ENCODE measurements at places on chromosomes 3 and 15.

DNA sequence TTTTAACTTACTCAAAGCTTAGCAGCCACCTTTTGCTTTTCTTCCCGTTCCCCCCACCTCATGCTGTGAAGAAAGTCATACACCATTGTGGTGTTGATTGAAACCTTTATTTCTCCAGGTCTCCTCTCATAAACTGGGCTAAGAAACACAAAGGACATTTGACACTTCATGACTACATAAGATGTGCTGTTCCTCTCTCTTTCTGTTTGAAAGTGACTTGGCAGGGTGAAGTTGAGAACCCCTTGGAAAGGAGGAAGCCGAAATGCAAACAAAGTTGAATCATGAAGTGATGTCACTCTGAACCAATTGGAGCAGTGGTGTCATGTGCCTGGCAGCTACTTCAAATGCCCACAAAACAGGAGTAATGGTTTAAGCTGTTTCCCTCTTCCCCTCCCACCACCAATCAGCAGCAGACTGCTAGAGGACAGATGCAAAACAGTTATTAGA, 174.7 kb downstream of the IGF1R start:
- no peak for DNase-seq

DNA sequence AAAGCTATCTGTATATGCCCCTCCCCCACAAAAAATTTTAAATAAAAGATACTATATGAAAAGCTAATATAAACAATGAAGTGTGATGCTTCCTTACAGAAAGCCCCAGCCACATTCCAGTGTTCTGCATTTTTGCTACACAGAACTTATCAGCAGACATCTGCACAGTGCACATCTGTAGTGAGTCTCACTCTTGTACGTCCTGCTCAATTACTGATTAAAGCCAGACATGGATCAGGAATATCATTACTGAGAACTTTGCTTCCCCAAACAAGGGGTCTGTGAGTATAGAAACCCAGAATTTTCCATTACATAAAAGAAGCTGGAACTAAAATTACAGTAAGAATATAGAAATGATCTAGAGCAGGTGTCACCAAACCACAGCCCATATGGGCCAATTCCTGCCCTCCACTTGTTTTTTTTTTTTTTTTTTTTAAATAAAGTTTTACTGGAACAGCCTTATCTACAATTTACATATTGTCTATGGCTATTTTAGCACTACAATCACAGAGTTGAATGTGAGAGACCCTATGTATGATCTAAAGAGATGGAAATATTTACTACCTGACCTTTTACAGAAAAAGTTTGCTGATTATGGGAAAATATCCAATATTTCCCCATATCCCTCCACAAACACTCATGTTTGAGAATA, 45.7 kb downstream of the UBP1 start:
- DNase-seq = no peak

DNA sequence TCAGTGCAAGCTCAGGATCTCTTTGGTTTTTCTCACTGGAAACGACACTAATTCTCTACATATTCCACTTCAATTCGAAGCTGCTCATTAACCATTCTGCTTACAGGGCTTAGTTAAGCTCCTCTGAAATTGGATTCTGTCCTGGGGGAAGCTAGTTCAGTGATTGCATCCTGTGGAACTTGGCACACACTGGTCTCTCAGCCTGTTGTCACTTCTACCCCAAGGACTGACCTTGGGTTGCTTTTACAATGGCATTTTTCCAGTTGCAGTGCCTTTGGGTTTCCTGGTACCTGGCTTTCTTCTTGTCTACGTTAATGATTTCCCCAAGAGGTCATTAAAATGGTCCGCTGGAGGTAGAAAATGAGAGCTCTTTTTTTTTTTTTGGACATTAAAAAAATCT, 33.3 kb upstream of the GABRB3 start:
- DNase-seq = no peak

- no peak for DNase-seq
Observed at GRCh38 chr3:124298951-124299350, 307.0 kb upstream of the ROPN1 start.

GRCh38 chr3:43883729-43884396, 193.1 kb downstream of the ABHD5 start:
- no peak for DNase-seq

- DNase-seq = no peak
Observed at GRCh38 chr3:195160257-195160898, 110.6 kb downstream of the XXYLT1 start.

DNA sequence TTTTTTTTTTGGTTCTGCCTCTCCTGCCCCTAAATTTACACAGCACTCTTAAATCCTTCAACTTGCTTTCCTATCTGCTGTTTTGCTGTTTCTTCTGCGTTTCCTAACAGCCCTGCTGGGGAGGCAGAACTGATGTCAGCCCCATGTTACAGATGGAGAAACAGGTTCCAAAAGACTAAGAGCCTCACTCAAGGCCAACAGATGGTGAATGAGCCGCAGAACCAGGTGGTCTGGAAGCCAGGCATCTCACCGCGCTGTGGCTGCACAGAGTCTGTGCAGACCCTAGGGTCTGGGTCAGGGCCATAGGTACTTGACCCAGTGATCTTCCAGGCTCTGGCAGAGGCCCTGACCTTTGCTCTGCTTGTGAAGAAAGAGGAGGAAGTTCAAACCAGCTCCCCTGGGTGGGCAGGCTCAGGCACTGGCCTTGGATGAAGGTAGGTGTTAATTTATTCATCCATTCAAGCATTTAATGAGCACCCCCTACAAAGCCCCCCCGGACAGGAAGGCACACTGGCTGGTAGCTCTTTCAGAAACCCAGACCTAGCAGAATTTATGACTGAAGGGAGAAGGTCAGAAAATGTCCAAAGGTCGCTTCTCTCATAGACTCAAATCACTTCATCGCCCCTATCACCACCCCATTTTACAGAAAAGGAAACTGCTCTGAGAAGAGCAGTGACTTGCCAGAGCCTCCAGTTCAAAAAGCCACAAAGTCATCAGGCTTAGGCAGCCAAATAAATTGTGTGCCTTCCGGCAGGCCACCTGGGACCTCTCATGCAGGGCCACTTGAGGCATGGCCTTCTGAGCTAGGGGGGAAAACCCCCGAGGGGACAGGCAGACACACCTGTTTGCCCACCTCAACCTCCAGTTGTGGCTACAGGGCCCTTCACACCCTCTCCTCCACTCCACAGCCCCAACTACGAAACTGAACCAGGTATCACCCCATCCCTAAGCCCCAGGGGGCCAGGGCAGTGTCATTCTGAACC, 2.7 kb downstream of the CHDH start:
- DNase-seq = no peak

GRCh38 chr3:179750720-179751328, 98.0 kb downstream of the USP13 start:
- no peak for DNase-seq

GRCh38 chr15:81171286-81171685, 25.4 kb upstream of the IL16 start:
- no peak for DNase-seq

DNA sequence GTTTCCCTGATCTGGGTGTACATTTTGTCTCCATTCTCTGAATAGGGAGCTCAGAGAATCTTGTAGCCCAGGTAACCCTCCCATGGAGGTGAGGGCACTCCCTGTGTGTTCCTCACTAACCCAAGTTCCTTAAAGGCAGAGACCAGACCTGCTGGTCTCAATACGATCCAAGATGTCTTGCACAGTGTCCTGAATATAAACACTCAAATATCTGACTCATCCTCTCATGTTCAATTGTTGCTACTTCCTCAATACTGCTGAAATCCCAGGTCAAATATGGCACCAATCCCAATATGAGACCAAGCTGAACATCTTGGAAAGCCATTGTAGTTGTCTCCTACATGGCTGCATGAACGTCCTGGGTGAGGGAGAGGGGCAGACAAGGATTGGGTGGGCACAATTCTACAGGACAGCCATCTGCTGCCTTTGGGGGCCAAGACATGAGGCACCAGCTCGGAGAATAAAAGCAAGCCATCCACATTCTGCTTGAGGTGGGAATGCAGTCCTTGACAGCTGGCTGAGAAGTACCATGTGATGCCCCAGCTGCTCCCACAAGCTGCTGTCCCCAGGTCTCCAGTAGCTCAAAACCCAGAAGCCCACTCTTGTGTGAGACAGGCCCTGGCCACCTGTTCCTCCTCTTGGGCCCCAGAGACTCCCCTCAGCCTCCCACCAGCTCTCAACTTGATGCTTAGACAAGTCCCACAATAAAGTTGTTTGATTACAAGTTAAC, 18.2 kb downstream of the TBC1D2B start:
- DNase-seq = no peak

DNA sequence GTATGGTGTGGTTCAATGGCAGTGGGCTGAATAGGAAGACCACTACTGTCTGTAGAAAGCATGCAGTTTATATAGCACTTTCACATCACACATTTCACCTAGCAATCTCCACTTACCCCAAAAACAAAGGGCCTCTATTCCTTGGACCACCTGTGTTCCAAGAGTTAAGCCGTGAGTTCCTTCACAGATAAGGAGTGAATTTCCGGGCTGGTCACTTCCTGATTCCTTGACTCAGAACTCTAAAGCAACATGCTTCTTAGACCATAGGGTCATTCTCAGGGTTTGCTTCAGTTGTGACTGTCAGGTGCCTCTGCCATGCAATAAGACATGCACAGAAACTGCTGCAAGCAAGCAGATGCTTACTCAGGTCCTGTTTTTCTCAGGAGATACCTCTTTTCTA, 588.5 kb upstream of the TGFBR2 start:
- DNase-seq = no peak

DNA sequence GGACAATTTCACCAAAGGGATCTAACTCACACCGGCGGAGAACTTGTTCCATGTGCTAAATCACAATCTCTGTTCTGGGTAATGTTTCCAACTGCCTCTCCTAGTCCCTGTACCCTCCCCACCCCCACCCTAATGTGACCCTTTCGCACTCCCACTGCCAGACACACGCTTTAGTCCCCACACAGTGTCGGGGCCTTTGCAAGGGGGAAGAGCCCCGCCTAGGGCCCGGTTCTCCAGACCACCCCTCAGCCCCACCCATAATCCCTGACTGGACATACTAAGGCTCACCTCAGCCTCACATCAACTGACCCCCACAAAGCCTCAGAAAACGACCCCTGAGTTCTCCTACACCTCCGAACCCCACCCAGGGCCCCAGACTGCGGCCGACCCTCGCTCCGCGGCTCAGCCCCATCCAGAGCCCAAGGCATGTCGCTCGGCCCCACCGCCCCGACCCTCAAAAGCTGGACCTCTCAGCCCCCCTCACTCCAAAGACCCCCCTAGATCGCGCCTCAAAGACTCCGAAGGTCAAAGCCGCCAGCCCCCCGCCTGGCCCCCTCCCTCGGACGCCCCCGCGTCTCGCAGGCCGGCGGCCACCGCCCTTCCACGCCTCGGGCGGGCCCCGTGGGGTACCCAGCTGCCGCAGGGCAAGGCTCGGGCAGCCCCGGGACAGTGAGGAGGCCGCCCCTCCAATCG, 72.0 kb upstream of the MAP4 start:
- no peak for DNase-seq

- no peak for DNase-seq
Observed at GRCh38 chr3:195207731-195208130, 63.2 kb downstream of the XXYLT1 start.

- no peak for DNase-seq
Observed at GRCh38 chr15:76340803-76341365, 4.3 kb downstream of the ISL2 start.

DNA sequence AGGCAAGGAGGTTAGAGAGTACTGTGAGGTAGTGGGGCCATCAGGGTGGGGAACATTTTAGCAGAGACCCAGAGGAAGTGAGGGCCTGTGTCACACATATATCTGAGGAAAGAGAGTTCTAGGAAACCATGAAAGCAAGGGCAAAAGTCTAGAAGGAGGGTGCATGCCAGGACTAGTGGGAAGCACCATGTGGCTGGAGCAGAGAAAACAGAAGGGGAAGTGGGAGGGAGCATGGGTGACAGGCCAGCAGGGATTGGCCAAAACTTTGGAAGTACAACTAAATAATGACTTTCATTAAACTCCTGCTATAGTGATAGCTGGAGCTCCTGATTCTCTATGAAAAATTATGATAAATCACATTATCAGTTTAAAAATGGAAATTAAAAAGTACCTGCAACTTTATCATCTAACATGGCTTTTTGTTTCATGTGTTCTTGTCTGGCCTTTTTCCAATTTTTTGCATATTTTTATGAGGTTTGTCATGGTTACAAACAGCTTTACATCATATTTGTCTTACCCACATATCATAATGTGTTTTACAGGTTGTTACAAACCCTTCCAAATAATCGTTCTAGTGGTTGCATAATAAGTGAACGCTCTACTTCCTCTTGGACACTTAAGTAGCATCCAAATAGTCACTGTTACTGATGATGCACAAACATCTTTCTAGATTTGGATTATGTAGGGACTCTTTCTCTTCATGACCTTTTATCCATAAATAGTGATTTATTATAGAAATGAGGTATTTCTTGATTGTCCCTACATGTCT, 168.3 kb downstream of the NEK10 start:
- DNase-seq = no peak

DNA sequence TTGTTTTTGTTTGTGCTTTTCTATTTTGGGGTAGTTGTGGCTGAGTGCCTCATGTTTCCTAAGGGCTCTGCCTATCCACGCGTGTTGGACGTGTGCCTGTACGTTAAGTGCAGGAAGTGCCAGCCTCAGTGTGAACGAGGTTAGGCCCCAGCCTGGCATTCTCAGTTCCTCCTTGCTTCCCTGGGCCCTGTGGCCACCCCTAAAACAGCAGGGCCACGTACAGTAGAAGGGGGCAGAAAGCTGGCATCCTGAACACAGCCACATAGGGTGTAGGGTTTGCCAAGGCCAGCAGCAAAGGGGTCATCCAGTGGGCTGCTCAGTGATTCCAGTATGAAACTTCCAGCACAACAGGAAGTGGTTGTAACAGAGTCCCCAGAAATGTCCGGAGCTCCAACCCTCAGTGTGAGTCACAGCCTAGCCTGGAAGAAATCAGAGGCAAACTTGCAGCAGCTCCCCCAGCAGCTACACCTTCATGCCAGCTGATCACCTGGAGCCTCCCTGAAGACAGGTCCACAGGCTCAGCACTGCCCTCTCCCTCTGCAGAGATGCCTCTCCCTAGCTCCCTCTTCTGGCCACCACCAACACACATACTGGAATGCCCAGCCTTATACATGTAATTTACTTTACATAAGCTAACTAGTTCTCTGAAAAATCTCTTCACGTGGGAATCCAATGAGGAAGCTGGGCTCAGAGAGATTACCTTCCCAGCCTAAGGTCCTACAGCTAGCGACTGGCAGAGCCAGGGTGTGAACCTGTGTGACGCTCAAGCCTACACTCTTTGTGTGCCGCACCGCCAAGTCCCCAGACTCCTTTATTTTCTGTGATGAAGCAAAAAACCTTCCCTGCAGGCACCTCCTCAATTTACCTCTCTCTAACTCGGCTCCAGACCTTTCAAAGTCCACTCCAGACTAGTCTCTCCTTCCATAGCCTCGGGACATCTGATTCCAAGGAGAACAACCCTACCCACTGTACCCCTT, 26.6 kb downstream of the ILDR1 start:
- no peak for DNase-seq

DNA sequence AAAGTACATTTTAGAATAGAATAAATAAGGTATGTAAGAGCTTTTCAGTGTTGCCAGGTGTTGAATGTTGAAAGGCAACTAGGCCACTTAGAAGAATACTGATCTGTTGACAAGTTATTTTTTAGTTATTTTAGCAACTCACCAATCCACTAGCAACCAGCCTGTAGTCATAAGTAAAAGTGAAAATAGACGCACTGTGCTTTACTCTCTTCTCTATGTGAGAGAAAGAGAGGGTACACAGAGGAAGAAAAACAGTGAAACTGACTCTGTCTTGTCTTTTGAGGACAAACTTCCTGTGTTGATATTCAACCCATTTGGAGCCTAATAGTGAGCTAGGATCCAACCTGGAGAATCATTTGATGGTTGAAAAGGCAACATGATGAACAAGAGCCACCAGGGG, 327.1 kb upstream of the GOLIM4 start:
- no peak for DNase-seq

All from GOT3 (cell line).